Stimulated activated CD8-positive, alpha-beta memory T cell treated with anti-CD3 and anti-CD28 coated beads, Interleukin-15, amount 100 ng/mL, for 48 hours (primary cell): ENCODE measurements at places on chromosomes 7 and 10.

DNA sequence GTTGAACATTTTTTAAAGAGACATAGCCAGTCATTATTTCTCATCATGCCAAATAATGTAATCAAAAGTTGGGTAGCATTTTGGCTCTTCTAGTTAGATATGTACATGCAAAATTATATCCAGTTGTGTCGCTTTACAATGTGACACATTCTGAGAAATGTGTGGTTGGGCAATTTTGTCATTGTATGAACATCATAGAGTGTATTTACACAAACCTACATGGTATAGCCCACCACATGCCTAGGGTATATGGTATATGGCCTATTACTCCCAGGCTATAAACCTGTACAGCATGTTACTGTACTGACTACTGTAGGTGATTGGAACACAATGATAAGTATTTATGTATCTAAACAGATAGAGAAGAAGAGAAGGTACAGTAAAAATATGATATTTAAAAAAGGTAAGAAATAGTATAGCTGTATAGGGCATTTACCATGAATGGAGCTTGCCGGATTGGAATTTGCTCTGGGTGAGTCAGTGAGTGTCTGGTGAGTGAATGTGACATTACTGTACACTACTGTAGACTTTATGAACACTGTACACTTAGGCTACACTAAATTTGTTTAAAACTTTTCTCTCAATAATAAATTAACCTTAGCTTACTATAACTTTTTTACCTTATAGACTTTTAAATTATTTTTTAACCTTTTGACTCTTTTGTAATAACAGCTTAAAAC is 16.5 kb downstream of the ZNF365 start:
- DNase-seq: no peak

GRCh38 chr10:4359003-4359402 is 467.0 kb upstream of the AKR1E2 start:
- no peak for DNase-seq

- no peak for DNase-seq
These were observed 19.3 kb downstream of the AOC1 start for GRCh38 chr7:150871601-150872000.

DNA sequence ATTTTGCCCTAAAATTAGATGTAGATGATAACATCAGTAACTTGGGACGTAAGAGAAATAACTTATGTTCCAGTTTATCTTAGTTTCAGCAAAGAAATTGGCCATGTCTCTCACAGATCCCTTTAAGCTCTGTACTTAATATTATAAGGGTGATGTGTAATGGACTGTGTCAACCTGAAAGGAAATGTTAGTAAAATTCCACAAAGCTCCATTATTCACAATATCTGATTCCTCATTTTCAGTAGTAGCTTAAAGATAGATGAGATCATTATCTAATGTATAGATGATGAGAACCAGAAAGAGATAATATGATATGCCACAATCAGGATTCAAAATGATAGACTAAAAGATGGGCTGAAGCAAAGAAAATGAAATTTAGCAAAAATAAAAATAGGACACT is 316.8 kb upstream of the CHRM2 start:
- no peak for DNase-seq

- DNase-seq: no peak
These were observed 156.4 kb downstream of the PHTF2 start for GRCh38 chr7:77954773-77955555.

- DNase-seq: no peak
These were observed 246.1 kb downstream of the CREB5 start for GRCh38 chr7:28658381-28658780.

DNA sequence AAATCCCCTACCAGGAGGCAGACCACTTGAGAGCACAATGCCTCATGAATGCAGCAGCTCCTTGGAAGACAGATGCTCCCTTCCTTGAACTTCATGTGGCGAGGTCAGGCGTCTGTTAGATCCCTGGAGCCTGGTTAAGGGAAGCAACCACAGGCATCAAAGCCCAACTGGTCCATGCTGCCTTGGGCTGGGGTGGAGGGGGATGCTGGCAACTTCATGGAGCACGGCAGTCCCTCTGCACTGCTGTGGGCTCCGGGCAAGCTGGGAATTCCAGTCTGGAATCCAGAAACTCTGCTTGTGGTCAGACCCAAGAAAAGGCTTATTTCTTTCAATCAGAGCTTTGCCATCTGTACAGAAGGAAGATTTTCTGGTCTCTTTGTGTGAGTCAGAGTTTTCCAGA is 130.4 kb downstream of the PFKFB3 start:
- DNase-seq: no peak

DNA sequence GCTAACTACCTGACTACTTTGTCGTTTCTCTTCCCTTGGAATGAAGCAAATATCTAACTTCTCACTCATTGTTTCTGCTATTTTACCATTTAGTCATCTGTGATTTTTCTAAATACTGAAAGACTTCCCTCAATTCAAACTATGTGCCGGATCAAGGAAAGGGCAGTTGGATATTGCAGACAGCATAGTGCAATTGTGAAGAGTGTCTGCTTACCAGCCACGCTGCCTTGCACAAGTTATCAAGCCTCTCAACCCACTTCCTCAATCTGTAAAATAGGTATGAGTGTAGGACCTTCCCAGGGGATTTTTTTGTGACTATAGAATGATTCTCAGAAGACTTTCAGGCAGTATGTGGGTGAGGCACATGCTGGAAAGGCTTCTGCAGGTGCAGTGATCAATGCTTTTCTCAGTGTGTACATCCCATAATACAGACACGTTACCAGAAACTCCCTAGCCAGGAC is 54.3 kb downstream of the EGFR start:
- DNase-seq: no peak

GRCh38 chr10:30598105-30598776 is 31.3 kb downstream of the LYZL2 start:
- DNase-seq: no peak

- no peak for DNase-seq
These were observed 185.4 kb upstream of the PFKP start for GRCh38 chr10:2881720-2882620.

DNA sequence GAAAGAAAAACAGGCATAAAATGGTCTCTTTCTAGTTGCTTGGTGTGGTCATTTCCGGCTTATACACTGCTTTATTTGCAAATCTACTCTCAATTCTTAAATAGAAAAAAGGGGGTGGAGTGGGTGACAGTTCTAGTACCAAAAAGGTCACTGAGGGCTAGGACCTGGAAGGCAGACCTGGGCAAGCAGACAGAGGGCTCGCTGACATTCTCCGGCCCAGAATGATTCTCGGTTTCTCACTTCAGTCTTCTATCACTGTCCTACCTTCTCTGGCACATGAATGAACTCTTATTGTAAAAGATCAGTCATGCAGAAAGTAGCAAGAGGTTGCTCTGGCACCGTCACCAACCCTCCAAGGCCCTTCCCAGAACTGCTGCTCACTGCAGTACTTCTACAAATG is 54.0 kb downstream of the MALSU1 start:
- DNase-seq: no peak

- DNase-seq: no peak
These were observed 665.5 kb upstream of the POM121L12 start for GRCh38 chr7:52369922-52370321.

GRCh38 chr7:126445991-126446390 is 806.8 kb downstream of the GRM8 start:
- DNase-seq: no peak

DNA sequence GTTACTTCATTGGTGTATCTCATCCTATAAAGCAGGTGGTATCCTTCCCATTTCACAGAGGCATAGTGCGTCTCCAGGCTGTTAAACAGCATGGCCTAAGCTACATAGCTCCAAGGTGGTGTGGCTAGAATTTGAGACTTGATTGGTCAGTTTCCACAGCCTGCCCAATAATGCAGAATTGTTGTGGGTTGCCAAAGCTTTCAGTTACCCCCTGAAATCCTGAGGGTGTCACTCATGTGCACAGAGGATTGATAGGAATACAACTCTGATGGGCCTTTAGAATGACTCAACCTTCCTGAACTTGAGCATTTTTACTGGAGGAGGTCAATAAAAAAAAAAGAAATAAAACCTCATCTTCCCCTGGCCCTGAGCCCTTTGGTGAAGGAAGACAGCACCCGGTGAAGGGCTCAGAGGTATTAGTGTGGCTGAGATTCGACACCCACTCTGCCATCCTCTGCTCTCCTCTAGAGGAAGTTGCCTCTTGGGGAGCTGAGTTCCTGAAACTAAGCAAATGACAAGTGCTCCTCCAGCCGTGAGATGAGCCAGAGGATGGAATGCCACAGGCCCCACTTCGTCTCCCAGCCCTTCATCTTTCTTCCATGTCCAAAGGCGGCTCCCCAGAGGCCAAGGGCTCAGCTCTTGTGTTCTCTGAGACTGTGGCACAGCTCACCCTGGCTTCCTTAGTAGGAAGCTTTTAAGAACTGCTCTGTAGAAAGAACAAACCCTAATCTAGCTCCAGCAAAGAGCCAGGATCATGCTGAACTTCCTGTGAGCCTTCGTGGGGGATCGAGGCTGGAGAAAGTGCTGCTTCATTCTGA is 1.0 kb downstream of the ACSL5 start:
- no peak for DNase-seq

- DNase-seq: no peak
These were observed 10.1 kb downstream of the SLC39A12 start for GRCh38 chr10:17961551-17962422.

GRCh38 chr7:117777335-117778142 is 95.7 kb downstream of the CTTNBP2 start:
- no peak for DNase-seq

- no peak for DNase-seq
These were observed 20.1 kb downstream of the CHUK start for GRCh38 chr10:100209303-100209702.

DNA sequence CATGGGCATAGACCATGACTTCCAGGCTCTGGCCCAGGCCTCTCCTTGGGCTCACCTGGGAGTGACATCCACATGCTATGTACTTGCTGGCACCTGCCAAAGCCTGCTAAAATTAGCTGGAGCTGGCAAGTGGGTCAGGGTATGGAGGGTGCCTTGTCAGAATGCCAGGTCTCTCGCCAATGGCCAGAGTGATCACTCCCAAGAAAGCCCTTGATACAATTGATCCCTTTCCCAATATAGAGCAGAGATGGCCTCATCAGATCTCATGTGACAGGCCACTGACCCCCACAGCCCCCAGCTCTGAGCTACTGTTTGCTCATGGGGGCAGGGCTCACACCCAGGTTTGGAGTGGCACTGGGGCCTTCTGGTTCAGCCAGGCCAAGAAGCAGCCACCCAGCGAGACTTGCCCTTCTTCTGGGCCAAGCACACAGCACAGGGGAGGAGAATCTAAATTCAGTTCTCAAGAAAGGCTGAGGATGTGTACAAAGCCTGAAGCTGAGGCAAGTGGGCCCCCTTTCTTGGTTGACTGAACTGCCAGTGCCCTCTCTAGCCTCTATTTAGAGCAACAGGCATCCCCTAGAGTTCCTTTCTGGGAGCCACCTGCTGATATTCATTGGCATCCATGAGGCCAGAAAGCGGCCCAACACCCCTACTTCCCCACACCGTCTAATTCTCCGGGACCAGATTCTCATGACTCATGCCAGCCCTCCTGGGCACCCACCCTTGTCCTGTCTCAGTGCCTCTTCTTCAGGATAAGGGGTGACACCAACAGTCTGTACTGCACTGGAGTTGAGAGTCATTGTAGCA is 18.9 kb upstream of the MYL7 start:
- DNase-seq: no peak

DNA sequence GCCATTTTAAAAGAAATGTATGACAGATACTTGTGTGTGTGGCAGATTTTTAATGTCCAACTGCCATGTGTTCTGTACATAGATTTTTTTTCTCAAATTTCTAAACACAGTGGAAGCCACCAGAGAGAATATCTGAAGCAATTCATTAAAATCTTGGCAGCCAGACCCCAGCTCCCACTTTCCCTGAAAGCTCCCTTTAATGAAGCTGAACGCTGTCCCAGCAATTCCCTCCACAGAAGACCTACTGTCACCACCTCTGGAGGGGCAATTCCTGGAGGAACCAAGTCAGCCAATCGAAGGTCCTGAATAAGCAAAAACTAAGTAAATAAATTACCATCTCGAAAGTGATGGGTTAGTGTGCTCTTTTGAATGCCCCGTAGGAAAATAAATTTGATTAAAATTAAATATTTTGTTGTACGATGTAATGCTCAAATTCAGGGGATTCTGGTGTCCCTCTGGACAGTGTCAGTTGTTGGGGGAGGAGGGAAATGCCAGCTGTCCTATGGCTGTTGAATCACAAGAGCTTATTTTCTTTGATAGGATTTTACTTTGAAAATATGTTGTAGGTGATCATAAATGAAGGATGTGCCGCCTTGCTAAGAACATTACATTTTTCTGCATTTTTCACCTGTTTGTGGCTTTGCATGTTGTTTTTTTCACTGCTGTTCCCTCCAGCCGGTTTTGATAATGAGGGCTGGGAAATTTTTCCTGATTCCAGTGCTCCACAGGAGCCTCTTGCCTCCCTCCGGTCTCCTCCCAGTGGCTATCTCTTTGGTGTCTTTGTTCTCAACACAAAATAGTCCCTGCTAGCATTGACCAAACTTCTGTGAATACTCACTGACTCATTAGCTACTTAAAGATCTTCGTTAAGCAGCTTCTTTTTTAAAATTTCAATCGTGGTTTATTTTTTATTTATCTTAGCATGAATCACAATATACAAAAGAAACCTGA is 9.2 kb upstream of the GSAP start:
- DNase-seq: no peak
